ENCODE measurements at places on chromosomes 7 and 10.

DNA sequence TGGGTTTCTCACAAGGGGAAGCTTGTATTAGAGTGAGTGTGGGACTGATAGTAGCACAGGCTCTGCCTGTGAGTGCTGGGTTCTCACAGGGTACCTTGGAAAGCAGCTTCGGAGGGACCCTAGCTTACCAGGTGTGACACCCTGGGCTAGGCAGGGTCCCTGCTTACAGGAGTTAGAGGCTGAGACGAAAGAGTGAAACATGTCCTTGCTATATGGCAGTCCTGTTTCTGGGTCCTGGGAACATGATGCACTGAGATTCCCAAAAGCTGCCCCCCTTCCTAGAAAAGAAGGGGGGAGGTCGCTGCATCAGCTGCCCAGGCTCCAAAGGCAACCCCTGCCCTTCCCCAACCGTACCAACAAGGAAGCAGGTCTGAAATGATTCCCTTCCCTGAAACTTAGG, 6.3 kb upstream of the ARHGAP22 start:
- DNase-seq: no peak

DNA sequence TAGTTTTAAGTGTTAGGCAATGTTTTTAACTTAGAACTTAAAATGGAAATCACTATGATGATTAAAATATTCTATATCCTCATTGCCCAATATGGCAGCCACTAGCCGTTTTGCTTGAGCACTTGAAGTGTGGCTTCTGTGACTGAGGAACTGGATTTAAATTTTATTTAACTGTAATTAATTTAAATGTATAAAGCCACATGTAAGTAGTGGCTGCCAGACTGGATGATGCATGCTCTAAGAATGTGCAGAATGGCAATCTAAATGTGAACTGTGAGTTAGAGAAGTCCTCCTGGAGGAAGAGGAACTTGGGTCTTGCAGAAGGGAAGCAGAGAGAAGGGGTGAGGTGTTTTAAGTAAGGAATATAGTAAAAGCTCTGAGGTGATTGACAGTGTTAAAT, 451.4 kb downstream of the SUGCT start:
- DNase-seq: no peak

DNA sequence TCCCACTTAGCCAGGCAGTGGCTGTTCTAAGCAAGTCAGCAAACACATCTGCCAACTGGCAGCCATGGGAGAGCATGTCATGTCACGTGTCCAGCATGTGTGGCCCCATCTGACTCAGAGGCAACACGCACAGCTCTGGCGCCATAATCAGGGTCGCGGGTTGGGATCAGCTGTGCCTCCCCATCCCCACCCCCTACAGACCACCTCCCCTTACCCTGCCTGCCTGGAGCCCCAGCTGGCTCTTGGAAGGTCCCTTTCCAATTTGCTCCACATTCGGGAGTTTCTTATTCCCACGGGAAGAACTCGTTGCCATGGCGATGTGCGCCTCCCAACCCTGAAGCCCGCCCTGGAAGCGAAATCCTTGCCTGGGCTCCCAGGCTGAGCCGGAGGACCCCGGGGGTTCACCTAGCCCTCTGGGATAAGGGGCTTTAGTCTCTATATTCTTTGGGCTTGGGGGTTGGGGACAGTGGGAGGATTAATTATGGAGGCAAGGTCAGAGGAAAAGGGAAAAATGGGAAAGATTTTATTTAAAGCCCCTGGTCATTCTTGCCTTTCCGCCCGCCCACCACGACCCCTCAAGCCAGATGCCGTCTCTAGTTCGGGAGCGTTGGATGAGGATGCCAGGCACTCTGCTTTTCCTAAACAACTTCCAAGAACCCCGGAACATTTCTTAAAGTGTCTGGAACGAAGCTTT, 283.7 kb downstream of the ZEB1 start:
- DNase-seq: peak; percentile 93

DNA sequence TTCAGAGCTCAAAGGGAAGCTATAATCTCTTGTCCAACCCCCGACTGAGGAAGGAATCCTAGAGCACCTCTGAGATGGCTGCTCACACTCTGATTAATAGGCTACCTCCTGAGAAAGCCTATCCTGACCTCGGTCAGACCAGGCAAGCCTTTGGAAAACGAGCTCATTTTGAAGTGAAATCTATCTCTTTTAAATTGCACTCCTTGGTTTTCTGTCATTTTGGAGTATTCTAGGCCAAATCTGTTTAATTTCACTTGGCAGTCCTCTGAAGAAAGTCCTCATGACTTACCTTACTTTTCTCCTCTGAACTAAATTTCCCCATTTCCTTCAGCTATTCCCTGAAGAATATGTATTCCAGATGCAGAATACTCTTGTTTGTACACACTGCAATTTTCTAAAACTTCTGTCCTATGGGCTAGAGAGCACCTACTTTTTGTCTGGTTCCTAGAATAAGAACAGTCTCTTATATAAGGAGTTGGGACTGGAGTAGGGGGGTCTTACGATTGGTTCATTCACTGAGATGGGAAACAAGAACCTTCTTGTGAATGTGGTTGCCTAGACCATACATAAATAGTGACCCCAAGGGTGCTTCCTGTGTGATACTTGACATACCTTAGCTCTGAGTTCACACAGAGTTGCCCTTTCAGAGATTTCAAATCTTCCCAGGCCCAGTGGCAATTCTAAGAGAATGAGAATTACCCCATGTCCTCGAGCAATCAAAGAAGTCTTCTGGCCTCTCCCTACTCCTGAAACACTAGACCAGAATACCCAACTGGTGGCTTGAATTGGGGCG, 31.9 kb upstream of the HPS1 start:
- no peak for DNase-seq

DNA sequence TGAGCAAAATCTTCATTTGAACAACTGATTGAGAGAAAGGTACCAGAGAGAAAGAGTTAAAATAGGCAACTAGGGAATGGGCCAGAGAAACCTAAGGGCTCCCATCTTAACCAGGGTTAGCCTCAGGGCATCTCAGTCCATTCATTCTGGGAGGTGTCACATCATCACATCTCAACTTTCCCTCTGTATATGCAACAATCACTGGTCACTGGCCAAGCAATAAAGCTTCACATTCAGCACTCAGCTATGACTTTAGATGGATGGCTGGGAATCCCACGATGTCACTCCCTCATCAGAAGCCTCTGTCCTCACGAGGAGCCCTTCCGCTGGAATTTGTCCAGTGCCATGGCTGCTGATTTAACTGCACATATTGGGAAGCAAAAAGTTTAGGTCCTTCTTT, 172.1 kb upstream of the MGMT start:
- DNase-seq: no peak

GRCh38 chr7:127391591-127392181, 822 bp downstream of the ZNF800 start:
- DNase-seq: peak; percentile 39
